ENCODE measurements at places on chromosomes 4 and X.

DNA sequence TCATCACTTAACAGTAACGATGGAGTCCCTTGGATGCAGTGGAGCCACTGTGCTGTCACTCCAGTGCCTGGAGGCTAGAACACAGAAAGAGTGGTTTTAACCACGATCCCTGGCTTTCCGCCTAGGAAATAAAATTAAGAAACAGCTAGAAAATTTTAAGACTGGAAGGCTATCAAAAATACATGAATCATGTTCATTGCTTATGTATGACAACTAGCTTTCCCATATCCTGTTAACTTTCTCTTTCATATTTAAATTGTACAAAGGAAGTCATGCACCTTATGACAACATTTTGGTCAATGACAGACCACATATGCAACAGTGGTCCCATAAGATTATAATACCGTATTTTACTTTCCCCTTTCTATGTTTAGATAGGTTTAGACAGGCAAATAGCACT, 115.1 kb downstream of the GALNTL6 start:
- no peak for DNase-seq

DNA sequence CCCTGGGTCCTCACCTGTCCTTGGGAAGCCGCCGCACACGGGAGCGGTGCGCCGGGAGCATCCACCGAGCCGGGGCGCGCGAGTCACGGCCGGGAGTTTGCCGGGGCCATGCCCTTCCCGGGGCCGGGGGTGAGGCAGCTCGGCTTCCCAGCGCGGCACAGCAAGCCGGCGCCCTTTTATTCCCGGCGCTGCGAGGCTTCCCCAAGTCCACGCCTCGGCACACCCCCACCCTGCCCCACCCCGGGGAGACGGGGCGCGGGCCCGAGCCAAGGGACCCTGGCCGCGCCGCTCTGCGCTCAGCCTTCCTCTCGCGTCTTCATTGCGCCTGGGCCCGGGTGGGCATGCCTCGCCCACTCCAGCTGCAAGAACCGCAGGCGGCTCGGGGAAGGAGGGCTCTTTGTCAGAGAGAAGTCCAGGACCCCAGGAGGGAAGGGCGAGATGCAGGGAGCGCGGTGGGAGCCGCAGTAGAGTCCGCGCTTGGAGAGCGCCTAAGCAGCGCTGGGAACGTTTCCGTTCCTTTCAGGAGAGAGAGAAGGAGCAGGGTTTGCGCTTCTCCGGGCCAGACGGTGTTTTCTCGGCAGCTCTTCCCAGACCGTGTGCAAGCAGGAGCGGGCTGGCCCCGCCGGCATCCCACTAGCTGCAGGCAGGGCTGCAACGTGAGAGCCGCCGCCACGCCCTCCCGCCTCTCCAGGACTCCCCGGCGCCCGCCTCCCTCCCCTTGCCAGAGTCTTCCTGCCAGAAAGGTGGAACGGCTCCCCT, at the start of gene MXRA5:
TSS of gene MXRA5 (minus strand) at position 152 of the 759 bp plus-strand sequence. CDS start 2,819 bp downstream, outside the sequence.
- DNase-seq: no peak

- DNase-seq: no peak
These were observed 33.8 kb downstream of the LRPAP1 start for GRCh38 chr4:3498407-3498806.

DNA sequence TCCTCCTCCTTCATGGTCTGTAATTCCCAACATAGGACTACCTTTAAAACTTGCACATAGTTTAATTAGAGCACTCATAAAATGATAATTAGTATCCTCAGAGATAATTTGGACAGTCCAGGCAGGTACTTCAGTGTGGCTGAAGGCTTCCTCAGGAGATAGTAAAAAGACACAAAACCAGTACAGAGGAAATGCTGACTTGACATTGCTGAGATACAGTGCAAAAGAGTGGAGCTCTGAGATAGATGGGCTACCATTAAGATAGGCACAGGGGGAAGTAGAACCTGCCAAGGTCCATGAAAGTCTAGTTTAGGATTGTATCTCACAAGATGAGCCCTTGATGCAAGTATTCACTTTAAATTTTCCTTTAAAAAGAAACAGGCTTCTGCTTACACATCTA, 91.0 kb downstream of the USP9X start:
- DNase-seq: no peak

DNA sequence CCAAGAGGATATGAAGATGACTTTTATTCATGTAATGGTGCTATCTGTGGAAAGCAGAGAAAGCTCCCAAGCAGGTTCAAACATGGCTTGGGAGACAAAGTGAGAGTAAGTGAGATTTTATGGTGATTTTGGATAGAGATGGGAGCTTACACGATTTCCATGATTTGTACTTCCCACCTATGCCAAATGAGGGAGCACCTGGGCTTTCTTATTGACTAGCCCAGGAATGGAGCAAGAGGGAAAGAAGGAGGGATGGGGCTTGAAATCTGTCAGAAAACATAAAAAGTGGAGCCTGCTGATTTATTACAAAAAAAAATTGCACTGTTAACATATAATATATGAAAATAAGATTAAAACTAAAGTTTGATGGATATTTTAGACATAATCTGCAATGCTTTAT, 703.5 kb upstream of the PABPC4L start:
- no peak for DNase-seq

GRCh38 chr4:12975511-12975910, 508.6 kb downstream of the RAB28 start:
- DNase-seq: no peak
